ENCODE measurements at places on chromosomes 6 and 20.

GRCh38 chr6:42226161-42226611 is 8.5 kb upstream of the MRPS10 start:
- no peak for DNase-seq

DNA sequence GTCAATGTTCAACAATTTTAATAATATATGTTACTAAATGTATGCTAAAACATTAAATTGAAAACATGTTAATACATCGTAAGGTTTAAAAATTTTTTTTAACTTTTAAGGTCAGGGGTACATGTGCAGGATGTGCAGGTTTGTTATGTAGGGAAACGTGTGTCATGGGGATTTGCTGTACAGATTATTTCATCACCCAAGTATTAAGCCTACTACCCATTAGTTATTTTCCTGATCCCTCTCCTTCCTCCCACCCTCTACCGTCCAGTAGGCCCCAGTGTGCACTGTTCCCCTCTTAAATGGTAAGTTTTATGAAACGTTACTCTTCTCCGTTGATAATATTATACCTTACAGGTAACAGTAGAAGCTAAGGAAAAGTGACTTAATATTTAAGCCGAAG is 15.8 kb downstream of the PDE7B start:
- DNase-seq: no peak

DNA sequence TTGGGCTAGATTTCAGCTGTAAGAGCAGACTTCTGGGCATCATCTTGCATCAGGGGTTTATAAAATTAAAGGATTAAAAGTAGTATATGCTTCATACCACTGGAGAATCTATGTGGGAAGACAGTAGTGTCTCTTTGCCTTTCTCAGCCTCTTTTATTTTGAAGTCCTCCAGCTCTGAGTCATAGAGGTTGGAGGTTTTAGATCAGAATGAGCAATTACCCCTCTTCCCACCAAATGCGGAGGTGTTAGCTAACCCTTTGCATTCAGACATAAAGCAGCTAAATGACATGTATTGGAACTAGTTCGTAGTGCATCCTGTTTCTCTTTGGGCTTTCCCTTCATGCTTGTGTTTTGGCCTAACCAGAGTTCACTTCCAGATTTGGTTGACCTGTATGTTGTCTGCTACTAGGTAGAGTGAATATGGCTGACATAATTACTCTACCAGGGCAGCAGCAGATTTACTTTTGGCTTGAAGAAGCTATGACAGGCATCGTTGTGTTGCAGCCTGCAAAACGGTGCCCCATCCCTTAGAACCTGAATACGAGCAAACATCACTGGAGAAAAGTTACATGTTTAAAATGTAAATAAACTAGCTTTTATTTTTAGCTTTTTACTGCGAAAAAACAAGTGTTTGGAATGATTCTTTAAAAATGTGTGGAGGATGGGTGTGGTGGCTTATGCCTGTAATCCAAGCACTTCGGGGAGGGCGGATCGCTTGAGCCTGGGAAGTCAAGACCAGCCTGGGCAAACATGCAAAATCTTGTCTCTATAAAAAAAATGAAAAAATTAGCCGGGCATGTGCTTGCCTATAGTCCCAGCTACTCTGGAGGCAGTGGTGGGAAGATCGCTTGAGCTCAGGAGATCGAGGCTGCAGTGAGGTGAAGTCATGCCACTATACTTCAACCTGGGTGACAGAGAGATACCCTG is 82.2 kb downstream of the MYO6 start:
- DNase-seq: no peak

DNA sequence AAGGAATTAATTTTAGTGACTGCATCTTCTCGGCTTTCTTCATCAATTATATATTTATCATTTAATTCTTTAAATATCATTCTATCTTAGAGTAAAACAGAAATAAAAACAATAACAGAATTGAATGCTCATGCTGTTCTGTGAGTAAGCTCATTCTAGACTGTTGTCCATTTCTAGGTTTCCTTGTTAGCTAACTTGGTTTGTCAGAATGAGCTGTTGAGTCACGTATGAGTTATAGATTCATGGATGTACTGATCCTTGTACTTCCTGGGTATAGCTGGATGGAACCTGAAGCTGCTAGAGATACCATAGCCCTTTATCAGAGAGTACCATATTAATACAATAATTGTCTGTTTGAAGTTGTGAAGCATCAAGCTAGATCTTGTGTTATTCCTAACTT is 515.3 kb downstream of the TENT5A start:
- DNase-seq: no peak

DNA sequence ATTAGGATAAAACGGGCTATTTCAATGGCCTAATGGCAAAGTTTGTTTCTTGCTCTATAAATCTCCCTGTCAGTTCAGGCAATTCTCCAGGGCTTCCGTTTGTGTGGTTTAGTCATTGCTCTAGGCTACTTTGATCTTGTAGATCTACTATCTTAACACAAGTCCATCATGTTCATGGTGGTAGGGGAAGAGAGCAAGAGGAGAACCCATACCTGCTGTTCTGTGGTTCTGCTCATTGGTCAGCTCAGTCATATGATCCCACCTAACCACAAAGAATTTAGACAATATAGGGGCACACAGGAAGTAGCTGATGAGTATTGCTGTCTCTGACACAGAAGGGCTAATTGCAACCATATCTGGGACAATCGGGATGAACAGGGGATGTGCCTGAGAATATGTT is 4.9 kb upstream of the DEK start:
- no peak for DNase-seq

- no peak for DNase-seq
These were observed 747.0 kb downstream of the PTPRT start for GRCh38 chr20:42442716-42443115.

DNA sequence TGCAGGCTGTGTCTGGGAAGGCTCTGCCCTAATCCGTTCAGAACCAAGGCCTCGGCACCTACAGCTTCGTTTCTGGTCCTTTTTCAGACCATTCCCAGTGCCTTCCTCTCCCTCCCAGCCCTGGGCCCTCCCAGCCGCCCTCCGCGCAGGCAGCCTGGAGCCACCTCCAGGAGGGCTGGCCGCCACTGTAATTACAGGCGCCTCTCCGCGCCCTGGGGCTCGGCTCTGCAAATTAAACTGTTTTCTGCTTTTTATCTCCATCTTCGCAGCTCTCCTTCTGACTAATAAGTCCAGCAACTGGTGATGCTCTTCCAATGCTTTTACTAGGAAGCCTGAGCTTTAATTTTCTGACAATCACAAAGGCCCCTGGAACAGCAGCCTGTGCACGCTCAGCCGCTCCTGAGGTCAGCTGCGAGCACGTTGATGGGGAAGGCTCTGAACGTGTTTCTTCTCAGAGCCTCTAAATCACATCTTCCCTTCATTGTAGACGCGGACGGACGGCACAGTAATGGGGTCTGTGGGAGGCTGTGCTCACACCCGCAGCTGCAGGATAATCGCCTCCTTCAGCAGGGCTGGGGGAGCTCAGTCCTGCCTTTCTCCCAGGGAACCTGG is 194.6 kb downstream of the DLL1 start:
- DNase-seq: no peak

GRCh38 chr6:134605034-134605433 is 287.1 kb upstream of the SGK1 start:
- no peak for DNase-seq

DNA sequence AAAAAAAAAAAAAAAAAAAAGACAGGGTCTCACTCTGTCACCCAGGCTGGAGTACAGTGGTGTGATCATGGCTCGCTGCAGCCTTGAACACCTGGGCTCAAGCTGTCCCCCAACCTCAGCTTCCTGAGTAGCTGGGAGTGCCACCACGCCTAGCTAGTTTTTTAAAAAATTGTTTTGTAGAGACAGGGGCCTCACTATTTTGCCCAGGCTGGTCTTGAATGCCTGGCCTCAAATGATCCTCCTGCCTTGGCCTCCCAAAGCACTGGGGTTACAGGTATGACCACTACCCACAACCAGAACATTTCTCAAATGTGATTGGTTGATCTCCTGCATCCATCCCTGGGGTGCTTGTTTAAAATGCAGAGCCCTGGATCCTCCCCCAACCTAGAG is 5.6 kb upstream of the RBCK1 start:
- no peak for DNase-seq

GRCh38 chr6:105867277-105867676 is 218.9 kb upstream of the PRDM1 start:
- DNase-seq: no peak

GRCh38 chr6:1591243-1591642 is 18.5 kb upstream of the FOXC1 start:
- DNase-seq: no peak

All from activated naive CD4-positive, alpha-beta T cell (primary cell).